ENCODE measurements at places on chromosomes 13 and 19. TPM values are rescaled to one million over a fixed set of nuclear protein-coding genes. Genes with fewer than 3 reads are reported as not detected.

GRCh38 chr19:1409204-1410005, 2.0 kb downstream of the DAZAP1 start:
- DNase-seq: no peak
- H3K4me1 ChIP-seq: peaks cover 42% of the 10 kb centered on the region
- no peaks in the 10 kb centered on the region for H3K27me3 ChIP-seq

- H3K27ac ChIP-seq: no peak overlapping the region
- H3K4me3 ChIP-seq: no peak overlapping the region
- no peaks in the 10 kb centered on the region for H3K4me1 ChIP-seq
- DNase-seq: no peak
Measured at GRCh38 chr13:97889803-97890202, 63.7 kb upstream of the IPO5 start.

Gene CYP4F8
- not detected for total RNA-seq

Gene ITGBL1
- 9.5 TPM for total RNA-seq

Gene CAPN12
- 6.2 TPM for total RNA-seq

DNA sequence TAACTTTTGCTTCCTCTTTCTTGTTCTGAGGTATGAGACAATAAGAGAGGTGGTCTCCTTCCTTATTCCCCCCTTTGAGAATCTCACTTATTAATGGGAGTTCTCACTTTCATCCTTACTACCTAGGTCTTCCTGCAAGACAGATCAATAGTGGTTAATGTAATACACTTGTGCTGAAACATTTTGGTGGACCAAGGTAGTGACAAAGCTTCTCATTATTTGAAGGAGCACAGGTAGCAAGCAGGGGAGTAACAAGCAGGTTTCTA, 17.9 kb downstream of the ZNF700 start:
- no peak for DNase-seq
- H3K4me1 ChIP-seq: no peaks in the 10 kb centered on the region
- no peak overlapping the region for H3K27ac ChIP-seq

Gene MISP
- 1.3 TPM for total RNA-seq

Gene NTF4
- total RNA-seq: not detected

- H3K36me3 ChIP-seq: no peaks in the 10 kb centered on the region
- H3K27me3 ChIP-seq: no peaks in the 10 kb centered on the region
- H3K4me1 ChIP-seq: no peaks in the 10 kb centered on the region
Measured at GRCh38 chr13:30142486-30143211, 164.7 kb downstream of the KATNAL1 start.

Gene ATP7B
- 5.6 TPM for total RNA-seq

GRCh38 chr19:10431254-10431942, 11.1 kb downstream of the PDE4A start:
- no peak for DNase-seq
- H3K36me3 ChIP-seq: no peaks in the 10 kb centered on the region
- peak overlapping the region; percentile 61 for H3K27ac ChIP-seq
- no peaks in the 10 kb centered on the region for H3K4me1 ChIP-seq
- peak overlapping the region; percentile 66 for H3K4me3 ChIP-seq
- no peaks in the 10 kb centered on the region for H3K27me3 ChIP-seq
